Stimulated activated CD8-positive, alpha-beta memory T cell treated with anti-CD3 and anti-CD28 coated beads, Interleukin-4, amount 100 ng/mL, for 48 hours (primary cell): ENCODE measurements at places on chromosomes 6 and 20.

DNA sequence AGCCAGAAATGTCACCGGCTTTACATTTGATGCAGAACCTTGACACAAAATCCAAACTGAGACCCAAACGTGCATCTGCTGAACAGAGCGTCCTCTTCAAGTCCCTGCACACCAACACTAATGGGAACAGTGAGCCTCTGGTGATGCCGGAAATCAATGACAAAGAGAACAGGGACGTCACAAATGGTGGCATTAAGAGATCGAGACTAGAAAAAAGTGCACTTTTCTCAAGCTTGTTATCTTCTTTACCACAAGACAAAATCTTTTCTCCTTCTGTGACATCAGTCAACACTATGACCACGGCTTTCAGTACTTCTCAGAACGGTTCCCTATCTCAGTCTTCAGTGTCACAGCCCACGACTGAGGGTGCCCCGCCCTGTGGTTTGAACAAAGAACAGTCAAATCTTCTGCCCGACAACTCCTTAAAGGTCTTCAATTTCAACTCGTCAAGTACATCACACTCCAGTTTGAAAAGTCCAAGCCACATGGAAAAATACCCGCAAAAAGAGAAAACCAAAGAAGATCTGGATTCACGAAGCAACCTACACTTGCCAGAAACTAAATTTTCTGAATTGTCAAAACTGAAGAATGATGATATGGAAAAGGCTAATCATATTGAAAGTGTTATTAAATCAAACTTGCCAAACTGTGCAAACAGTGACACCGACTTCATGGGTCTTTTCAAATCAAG, 108.4 kb downstream of the RTN4IP1 start:
- peak; percentile 83 for DNase-seq

DNA sequence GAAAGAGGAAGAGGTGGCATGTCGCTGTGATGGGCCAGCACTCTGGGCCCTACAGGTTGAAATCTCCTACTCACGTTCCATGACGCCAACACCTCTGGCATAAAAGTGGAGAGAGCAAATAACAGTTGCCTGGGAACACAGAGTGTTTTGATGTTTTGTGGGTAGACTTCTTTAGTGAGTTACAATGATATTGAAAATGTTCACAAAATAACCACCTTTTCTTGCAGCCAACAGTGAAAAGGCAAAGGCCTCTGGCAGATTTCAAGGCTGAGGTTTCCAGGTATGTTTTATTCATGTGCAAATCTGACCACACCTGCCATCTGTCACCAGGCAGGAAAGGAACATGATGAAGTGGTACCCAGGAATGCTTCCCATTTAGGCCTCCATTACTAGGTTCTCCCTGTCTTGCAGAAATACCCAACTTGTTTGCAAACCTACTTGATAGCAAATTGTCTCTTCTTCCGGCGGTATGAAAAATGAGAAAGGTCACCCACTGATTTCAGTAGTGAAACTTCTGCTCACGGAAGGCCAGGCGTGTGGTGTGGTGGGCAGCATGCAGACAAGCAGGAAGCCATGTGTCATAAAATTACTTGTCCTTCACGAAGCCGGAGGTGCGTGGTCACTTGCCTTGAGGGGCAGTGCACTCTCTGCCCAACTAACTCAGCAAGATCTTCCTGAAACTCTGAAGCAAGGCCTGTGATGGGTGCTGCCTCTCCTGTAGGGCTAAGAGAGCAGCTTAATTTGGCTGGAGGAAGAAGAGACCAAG, 299.1 kb upstream of the PRDM1 start:
- peak; percentile 36 for DNase-seq

DNA sequence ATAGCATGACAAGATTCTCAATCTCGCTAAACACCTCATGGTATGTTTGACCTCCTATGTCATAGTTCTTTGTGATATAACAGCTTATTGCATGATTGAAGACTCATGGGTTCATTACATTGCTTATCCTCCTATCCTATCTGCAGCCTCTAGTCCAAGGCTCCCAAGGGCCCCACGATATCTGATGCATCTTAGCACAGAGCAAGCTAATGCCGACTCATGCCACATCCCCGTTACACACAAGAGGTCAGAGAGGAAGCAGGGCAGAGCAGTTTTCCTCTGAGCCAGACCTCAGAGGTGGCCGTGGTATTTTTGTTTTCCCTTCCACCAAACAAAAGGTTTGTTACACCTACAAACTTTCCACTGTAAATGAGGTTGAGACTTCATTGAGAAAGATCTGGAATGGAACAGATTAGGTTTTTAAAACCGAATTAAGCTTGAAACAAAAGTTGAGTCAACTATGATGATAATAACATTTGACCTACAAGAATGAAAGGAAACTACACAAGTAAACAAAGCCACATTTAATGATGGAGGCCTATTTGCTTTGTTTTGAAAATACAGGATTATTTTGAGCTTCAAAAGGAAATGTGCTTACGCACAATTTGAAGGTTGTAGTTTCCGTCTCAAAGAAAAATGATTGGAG, 133.9 kb upstream of the MYLIP start:
- no peak for DNase-seq

GRCh38 chr6:160967833-160968232, 23.7 kb upstream of the MAP3K4 start:
- DNase-seq = no peak

DNA sequence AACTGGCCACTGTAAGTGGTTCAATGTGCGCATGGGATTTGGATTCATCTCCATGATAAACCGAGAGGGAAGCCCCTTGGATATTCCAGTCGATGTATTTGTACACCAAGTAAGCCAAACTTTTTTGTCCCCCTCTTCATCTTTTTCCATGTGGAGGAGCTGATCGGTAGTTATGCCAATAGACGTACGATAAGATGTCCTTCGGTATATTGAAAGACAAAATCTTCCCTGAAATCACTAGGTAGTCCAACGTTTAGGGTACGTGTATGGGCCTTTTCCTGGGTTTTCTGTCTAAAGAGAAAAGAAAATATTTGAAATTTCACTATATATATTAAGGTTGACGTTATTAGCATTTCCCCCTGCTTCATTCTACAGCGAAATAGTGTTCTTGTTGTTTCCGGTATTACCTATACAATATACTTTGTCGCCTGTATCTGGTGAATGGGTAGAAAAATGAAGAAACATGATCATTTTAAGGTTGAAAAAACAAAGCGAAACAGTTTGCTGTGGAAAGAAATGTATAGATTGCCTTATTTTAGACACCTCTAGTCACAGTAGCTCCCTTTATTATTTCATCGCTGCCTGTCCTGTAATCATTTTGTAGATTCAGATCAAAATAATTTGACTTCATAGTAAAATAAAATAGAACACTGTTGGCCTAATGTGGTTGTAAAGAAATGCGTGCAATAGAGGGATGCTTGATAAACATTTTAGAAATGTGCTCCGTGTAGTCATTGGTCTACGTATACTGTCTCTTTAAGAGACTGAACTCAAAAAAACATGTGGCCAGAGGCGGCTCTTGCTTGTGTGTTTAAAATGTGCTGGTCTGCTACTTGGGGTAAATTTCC, 1.5 kb downstream of the LIN28B start:
- no peak for DNase-seq

- no peak for DNase-seq
These were observed 527 bp upstream of the DOK5 start for GRCh38 chr20:54474866-54475265.

GRCh38 chr6:15504581-15505350, 158.1 kb downstream of the DTNBP1 start:
- DNase-seq = no peak

DNA sequence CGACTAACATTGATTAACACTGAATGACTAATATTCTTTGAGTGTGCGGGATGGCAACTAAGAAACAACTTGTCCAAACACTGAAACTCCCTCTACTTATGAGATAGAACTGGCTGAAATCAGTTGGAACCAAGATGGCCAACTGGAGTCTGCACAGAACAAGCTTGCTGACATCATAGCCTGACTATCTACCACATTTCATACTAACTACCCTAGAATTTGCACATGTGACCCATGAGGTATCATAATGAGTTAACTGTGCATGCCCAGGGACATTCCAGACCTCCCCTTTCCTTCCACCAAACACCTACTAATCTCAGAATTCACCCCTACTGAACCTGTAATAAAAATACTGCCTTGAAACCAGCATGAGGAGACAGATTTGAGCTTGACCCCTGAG, 43.2 kb downstream of the PHIP start:
- DNase-seq = no peak

DNA sequence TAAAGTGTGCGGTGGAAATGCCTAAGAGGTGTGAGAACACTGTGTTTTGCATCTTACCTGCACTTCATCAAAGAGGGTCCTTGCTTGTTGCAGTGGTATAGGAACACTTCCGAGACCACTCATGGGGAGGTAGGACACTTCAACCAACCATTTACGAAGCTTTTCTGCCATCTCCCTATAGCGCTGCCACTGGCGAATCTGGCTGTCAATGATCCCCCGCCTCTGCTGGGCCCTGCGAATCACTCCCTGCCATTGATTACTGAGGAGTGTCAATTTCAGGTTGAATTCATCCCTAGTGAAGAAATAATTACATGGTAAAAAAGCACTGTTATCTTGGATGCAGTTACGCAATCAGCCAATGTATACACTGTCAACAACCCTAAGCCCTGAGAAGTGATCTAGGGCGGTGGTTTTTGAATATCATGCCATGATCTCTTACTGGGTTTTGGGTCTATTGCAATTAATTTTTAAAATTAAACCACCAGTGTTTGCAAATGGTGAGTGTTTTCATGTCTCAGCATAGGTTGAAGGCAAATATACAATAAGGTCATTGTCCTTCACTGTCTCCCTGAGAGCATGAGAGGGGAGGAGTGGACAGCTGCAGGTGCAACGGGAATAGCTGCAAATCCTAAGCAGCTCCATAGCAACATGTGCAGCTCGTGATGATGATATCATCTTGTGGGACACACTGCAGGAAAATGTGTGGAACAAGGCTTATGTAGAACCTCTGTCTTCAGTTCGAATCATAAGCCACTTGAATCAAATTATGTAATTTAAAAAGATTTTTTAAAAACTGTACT, 400.6 kb downstream of the ESR1 start:
- no peak for DNase-seq

DNA sequence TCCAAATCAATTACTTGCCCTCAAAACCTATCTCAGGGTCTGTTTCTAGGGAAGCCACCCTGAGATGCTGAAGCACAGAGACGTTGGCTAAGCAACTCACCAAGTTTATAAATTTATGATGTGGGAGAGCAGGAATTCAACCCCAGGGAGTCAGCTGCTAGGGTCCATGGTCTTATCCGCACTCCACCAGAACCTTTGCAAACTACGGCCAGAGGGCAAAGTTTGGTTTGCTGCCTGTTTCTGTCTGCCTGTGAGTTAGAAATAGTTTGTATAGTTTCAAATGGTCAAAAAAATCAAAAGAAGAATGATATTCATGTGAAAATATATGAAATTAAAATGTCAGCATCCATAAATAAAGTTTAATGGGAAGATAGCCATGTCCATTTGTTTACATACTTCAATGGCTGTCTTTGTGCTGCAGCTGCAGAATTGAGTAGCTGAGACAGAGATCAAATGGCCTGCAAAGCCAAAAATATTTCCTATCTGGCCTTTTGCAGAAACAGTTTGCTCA, 83.7 kb upstream of the ZFP64 start:
- no peak for DNase-seq

- DNase-seq = peak; percentile 69
These were observed 59.2 kb downstream of the TNFAIP3 start for GRCh38 chr6:137926207-137926731.

DNA sequence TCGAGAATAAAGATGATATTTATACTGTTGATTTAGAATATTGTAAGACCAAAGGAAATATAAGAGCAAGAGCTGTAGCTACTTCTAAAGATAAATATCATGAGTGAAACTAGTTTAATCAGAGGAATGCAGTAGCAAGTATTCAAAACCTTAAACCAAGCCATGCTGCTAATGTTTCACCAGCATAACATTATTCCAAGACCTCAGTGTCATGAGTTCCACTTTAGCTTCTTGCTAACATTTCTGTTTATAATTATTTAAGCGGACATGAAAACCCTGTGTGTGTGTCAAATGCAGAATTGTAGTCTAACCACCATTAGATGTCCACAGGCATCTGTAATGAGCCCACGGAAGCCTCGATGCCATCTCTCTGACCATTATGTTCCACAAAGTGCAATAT, 752.6 kb upstream of the MARCKS start:
- DNase-seq = no peak

GRCh38 chr20:16810216-16810615, 62.1 kb downstream of the OTOR start:
- no peak for DNase-seq

GRCh38 chr6:18044108-18044783, 56.8 kb upstream of the KIF13A start:
- DNase-seq = no peak

- DNase-seq = no peak
These were observed 341.3 kb upstream of the PRDM1 start for GRCh38 chr6:105744815-105745214.

- DNase-seq = no peak
These were observed 6.1 kb upstream of the TMEM74B start for GRCh38 chr20:1190847-1191246.

- DNase-seq = no peak
These were observed 13.8 kb downstream of the MMP24 start for GRCh38 chr20:35240083-35240810.

DNA sequence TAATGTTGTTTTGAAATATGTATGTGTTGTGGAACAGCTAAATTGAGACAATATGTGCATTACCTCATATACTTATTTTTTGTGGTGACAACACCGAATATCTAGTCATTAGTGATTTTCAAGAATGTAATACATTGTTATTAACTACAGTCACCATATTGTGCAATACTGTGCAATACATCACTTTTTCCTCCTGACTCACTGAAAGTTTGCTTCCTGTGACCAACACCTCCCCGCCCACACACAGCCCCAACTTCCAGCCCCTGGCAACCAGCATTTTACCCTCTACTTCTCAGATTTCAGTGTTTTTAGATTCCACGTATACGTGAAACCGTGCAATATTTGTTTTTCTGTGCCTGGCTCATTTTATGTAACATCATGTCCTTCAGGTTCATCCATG, 627.9 kb downstream of the PRKN start:
- DNase-seq = peak; percentile 61

- no peak for DNase-seq
These were observed 12.4 kb upstream of the DEK start for GRCh38 chr6:18276610-18277236.

DNA sequence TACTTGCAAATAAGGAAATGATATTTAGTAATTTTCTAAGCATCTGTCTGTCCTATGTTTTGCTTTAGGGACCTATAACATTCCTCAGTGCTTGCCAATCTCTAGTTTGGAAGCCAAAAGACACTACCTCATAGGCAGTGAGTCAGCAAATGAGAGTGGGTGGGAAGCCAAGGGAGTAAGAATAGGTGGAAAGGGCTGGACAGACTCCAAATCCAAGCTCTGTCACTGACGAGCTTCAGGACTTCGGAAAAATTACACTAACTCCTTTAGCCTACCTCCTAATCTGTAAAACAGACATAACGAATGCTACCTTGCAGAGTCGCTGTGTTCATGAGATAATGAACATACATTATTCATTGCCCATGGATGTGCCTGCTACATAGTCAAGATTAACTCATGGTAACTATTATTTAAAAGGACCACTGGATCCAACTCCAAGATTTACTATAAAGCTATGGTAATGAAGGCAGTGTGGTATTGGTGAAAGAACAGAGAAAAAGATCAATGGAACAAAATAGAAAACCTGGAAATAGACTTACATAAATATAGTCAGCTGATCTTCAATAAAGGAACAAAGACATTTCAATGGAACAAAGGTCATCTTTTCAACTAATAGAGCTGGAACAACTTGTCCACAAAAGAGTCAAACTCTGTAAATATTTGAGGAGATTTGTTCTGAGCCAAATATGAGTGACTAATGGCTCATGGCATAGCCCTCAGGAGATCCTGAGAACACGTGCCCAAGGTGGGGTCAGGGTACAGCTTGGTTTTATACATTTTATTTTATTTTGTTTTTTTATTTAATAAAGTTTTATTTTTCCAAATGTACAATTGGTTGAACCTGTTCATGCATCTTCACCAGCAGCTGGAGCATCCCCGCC, 64.1 kb downstream of the FAM50B start:
- no peak for DNase-seq
